ENCODE measurements at places on chromosomes 7 and 10.

DNA sequence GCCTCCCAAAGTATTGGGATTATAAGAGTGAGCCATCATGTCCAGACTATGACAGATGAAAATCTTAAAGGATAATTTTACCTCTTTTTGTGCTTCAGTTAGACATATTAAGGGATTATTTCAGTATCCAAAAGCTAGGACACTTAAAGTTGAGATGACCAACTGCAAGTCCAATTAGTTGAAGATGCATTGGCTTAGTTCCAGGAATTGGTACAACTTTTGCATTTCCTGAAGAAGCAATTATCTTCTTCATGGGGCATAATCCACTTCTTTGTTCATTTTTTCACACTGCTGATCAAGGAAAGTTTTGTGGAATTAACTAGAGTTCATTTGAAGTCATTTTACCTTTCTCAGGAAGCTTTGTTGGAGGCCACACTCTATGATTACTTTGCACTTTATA is 72.0 kb upstream of the HECW1 start:
- DNase-seq: no peak

DNA sequence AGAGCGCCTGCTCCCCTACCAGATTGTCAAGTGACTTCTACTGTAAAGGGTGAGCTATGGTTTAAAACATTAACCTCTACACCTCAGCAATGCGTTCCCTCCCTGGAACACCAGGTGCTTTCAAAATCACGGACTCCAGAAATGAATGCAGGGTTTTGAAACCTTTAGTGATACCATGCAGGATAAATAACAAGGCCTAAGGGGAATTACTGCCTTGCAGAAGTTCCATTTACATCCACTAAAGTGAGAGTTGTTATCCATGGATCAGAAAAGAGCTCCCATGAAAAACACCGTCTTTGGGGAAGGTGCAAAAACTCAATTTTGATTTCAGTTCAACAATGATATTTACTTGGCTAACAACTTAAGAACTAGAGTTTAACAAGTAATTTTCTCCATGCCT is 4.0 kb downstream of the FZD8 start:
- no peak for DNase-seq

- DNase-seq: no peak
Observed at GRCh38 chr10:110649347-110650264, 5.5 kb downstream of the RBM20 start.

- peak; percentile 61 for DNase-seq
Observed at GRCh38 chr10:42783181-42783549, 570 bp downstream of the BMS1 start.

- no peak for DNase-seq
Observed at GRCh38 chr7:111104710-111105109, 13.8 kb downstream of the LRRN3 start.

DNA sequence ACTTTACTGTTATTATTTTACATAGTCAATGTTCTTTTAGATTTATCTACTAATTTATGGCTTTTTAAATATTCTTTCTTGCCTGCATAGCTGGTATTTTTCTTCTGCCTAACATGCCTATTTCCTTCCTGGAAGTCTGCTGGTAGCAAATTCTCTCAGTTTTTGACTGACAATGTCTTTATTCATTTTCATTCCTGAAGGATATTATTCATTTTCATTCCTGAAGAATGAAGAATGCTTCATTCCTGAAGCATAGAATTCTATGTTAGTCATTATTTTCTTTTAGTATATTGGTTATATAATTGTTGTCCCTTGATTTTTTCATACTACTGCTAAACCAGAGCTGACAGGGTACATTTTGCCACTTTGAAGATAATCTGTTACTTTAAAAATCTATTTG is 41.8 kb downstream of the TMEM168 start:
- DNase-seq: no peak

GRCh38 chr10:23869548-23869947 is 339.4 kb upstream of the KIAA1217 start:
- DNase-seq: no peak

DNA sequence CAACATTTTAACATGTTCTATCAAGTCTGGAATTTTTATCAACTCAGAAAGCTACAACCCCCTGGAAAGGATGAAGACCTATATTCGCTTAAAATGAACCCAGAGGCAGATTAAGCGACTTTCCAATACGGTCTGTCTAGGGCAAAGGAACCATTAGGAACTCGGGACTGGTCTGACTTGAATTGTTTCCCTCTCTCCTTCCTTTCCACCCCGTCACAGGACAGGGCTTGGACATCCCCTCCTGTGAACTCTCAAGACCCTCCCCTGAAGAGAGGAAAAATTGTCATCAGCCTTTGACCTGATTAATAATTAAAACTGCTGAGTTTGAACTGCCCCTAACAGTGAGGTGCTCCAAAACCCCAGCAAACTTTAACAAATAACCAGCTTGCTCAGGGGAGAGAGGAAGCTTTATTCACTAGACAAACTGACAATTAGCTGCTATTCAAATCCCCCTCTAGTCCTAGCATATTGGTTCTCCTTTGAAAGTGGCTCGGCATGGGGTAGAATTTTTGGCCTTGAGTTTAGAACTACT is 22.6 kb upstream of the SLF2 start:
- no peak for DNase-seq

DNA sequence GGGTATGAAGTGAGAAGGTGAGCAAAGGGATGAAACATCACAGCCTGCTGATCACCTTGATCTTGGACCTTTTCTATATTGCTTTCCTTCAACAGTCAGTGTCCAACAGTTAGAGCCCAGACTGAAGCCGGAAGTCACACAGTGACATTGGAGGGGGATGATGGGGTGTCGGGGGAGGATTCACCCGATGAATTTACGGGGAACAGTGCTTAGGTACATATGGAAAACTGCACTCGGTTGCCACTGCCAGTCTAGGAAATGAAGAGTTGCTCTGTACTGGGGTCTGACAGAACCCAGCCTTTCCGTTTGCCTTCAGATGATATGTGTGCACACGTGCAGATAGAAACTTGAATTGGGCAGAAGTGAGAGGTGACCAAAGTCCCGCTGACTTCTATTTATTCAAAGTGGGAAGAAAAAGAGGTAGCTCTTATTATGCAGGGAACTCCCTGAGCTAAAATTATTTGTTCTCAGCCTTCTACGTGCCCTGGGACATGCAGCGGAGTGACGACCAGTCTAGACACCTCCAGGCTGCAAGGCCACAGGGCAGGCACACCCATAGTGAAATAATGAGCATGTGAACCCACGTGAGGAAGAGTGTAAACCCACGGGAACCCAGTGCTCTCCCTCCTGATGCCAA is 107.2 kb upstream of the INHBA start:
- DNase-seq: no peak

DNA sequence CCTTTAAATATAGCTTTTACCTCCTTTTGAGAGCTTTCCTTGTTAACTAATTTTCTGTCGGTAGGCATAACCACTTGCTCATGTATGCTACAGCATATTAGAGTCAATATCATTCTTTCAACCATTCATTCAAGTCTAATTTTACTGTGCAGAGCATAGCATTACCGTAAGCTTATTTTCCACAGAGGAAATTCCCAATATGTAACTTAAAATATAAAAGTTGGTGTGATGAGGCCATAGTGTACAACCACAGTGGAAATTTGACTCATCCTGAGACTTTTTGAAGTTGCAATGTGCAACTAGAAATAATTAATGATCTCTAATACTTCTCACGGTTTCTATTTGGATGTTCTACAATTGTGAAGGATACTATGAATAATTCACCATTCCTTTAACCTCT is 80.6 kb upstream of the KLF6 start:
- DNase-seq: no peak

DNA sequence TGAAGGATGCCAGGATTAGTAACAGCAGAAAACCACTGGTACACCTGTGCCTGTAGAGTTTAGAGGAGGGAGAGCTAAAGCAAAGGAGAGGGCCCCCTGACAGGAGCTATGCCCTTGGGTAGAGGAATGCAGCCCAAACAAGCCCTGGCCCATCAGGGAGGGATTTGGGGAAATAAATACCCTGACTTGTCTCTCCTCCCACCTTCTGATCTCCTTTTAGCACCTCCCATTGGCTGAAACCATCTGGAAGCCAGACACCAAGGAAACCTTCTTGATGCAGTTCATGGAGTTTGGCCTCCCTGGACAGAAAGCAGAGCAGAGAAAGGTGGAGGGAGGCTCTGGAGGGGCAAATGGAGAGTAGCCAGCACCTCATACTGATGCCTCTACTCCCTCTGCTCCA is 45.3 kb downstream of the ADRA2A start:
- no peak for DNase-seq

DNA sequence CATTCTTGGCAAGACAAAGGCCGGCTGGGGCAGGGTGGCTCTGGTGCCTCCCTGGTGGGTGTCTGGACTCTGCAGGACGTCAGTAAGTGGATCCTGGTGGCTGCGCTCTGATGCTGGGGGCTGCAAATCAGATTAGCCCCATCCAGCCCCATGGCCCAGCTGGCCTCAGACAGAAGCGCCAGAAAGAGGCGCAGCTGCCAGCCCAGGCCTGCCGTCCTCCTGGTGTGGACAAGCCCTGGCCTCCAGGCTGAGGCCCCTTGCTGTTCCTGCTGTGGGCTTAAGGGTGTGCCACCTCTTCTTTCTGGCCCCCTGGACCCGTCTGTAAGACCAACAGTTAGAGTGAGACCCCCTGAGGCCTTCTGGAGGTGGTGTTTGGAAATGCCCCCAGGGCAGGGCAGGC is 5.9 kb upstream of the LFNG start:
- DNase-seq: no peak

DNA sequence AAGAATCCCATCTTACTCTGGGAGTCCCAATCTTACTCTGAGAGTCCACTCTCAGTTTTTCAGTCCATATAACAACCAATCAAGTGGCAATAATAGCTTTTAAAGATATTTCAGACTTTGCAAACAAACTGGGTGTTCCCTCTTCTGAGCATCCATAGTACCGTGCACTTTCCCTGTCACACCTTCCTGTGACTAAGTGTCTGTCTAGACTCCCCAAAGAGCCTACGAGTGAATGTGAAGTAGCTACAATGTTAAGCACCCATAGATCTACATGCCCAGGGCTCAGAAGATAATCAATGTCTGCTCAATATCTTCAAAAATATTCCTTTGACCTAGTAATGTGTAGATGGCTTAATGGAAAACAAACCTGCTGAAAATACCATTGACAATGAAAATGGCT is 95.6 kb upstream of the ASAH2 start:
- DNase-seq: no peak

- DNase-seq: no peak
Observed at GRCh38 chr7:127911968-127912511, 119.2 kb downstream of the LRRC4 start.

DNA sequence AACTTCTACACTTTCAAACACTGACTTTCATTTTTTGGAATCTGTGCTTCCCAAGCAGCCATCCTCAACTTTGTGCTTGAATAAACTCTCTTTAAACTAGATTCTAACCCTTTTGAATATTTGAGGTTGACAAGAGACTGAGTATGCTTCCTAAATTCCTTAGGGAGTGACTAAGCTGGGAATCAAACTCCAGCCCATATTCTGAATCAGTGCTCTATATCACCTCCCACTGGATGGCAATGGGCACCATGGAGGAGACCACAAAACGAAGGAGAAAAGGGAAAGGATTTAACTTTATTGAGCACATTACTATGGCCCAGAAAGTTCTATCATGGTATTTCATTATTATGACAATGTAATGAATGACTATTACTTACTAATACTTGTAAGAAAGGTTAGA is 17.2 kb upstream of the SLC26A4 start:
- no peak for DNase-seq

- DNase-seq: no peak
Observed at GRCh38 chr10:128306966-128307365, 180.7 kb upstream of the MKI67 start.

- DNase-seq: no peak
Observed at GRCh38 chr7:2173189-2173827, 59.4 kb downstream of the MAD1L1 start.

GRCh38 chr10:92937876-92938275 is 89.6 kb downstream of the EXOC6 start:
- no peak for DNase-seq
